ENCODE measurements at places on chromosomes 16 and 17. TPM values are rescaled to one million over a fixed set of nuclear protein-coding genes. Genes with fewer than 3 reads are reported as not detected.
A peak's percentile ranks its signal among the peaks of the same experiment; 100 is the strongest.

GRCh38 chr16:21584817-21585216 lies 14.6 kb upstream of the METTL9 start:
- H3K27me3 ChIP-seq: no peaks in the 10 kb centered on the region
- DNase-seq: no peak
- H3K4me3 ChIP-seq: no peak overlapping the region
- peaks cover 2% of the 10 kb centered on the region for H3K4me1 ChIP-seq
- H3K27ac ChIP-seq: no peak overlapping the region
- H3K36me3 ChIP-seq: no peaks in the 10 kb centered on the region

- H3K4me3 ChIP-seq: no peak overlapping the region
- peaks cover 2% of the 10 kb centered on the region for H3K27me3 ChIP-seq
- H3K4me1 ChIP-seq: peaks cover 31% of the 10 kb centered on the region
- no peak for DNase-seq
- no peaks in the 10 kb centered on the region for H3K36me3 ChIP-seq
- H3K27ac ChIP-seq: no peak overlapping the region
Measured at GRCh38 chr17:73292031-73292531, 19.7 kb downstream of the CDC42EP4 start.

DNA sequence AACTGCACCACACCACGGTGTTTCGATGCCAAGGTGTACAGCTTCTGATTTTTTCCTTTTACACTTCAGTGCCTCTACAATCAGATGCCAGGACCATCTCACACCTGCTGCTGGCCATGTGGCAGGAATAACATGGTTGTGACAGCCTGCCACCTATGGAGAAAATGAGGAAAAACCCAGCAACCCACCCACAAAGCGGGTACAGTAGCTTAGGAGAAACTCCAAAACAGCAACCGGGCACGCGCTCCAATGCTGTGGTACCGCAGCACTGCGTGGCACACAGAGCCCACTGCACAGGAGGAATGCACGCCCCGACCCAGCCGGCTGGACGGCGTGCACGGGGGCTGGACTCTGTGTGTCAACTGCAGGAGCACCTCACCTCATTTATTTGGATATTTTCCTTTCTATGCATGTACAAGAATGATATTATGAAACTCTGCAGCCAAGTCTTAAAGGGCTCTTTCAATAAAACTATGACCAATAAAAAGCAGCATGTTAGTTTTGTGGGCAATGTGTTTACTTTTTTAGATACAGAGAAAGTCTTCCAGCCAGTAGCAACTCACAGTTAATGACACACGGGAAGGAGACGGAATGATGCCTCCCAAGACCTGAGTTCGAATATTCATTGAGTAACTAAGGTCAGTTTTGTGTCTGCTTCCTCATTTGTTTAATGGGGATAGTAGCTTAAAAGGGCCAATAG lies 45.9 kb downstream of the MAP1LC3B start:
- H3K36me3 ChIP-seq: no peaks in the 10 kb centered on the region
- no peak overlapping the region for H3K4me3 ChIP-seq
- H3K27ac ChIP-seq: no peak overlapping the region
- peaks cover 10% of the 10 kb centered on the region for H3K4me1 ChIP-seq

DNA sequence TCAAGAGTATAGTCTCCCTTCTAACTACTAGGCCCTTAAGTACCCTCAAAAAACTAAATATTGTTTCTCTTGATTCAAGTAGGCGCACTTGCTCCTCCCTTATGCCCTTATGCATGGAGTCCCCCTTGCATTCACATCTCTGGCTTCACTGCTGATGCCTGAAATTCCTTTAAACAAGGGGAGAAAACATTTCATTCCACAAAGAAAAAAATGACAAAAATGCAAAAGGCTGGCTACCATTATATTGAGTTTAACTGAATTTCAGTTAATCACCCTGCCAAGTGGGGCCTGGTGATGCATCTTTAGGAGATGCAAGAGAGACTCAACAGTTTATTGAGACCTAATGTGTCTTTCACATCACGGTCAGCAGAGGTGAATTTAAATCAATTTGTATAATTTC lies 35.6 kb downstream of the CRLF3 start:
- H3K27ac ChIP-seq: peak overlapping the region; percentile 5
- no peak for DNase-seq

Gene CSH1
- total RNA-seq: not detected

DNA sequence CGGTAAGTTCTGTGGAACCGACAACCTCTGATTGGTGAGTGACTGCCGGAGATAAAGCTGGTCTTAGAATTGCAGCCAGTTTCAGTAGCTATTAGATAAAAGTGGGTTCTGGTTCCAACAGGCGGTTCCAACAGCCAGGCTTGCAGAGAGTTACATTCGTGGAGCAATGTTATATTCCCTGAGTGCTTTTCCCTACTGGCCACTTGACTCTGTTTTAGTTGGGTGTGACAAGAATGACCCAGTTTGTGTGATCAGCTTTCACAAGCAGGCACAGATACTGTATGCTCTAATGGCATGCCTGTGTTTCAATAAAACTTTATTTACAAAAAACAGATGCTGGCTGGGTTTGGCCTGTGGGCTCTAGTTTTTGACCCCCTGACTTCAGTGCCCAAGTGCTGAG lies 196.6 kb downstream of the SNX29 start:
- no peaks in the 10 kb centered on the region for H3K27me3 ChIP-seq
- H3K4me1 ChIP-seq: no peaks in the 10 kb centered on the region
- H3K36me3 ChIP-seq: no peaks in the 10 kb centered on the region
- H3K27ac ChIP-seq: no peak overlapping the region

Gene TMC7
- total RNA-seq: not detected

Gene HBA2
- total RNA-seq: not detected

DNA sequence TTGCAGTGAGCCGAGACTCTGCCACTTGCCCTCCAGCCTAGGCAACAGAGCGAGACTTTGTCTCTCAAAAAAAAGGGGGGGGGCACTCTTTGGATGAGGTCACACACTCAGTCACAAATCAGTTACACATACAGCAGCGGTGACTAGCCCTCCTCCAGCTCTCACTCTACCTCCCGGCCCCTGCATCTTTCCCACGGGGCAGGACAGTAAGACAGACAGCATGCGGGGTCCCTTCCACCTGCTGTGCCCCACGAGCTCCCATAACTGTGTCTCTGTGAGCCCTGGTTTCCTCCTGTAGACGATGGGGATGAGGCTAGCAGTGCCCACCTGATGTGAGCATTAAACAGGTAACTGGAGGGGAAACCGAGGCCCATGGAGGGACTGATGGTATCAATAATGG lies 5.2 kb downstream of the CIBAR2 start:
- H3K4me3 ChIP-seq: no peak overlapping the region
- H3K27ac ChIP-seq: no peak overlapping the region
- H3K4me1 ChIP-seq: peaks cover 26% of the 10 kb centered on the region
- H3K36me3 ChIP-seq: no peaks in the 10 kb centered on the region

- H3K27ac ChIP-seq: no peak overlapping the region
- H3K4me3 ChIP-seq: no peak overlapping the region
- H3K27me3 ChIP-seq: no peaks in the 10 kb centered on the region
- peaks cover 23% of the 10 kb centered on the region for H3K36me3 ChIP-seq
Measured at GRCh38 chr17:78986649-78987328, 7.1 kb upstream of the LGALS3BP start.

DNA sequence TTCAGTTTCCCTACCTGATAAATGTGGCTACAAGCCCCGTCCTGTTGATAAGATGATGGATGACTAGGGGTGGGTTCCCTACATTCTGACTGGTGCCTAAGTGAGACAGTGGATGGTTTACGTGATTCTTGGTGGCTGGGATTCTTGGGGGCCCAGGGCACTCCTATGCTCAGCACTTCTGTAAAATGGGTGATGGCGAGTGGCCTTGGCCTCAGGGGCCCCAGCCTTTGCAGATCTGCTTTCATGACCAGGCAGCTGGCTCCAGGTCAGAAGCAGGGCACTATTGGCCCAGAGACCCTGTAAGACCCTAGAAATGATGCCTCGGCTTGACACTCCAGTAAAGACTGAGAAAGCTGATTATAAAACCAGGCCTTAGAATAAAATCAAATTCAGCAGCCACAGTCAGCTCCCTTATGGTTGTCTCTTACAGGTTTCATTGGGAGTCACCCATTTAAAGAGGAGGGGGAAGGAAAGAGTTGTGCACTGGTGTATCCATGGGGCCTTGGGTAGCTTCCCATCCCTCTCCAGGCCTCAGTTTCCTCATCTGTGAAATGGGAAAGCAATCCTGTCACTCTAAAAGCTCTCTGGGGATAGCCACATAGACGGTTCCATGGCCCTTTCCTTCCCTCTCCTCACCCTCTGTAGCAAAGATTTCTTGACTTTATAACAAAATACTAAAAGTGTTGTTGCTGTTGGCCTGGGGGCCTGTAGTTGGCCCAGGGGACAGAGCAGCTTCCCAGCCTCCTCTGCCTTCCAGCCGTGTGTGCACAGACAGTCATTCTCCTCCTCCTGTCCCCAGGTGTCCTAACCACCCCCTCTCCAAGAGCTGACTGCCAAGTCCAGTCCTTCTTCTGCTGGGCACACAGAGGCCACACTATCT lies 1.2 kb downstream of the SNX20 start:
- no peaks in the 10 kb centered on the region for H3K27me3 ChIP-seq
- peak overlapping the region; percentile 86 for H3K27ac ChIP-seq
- DNase-seq: no peak
- H3K36me3 ChIP-seq: peaks cover 55% of the 10 kb centered on the region
- H3K4me3 ChIP-seq: peak overlapping the region; percentile 91

Gene HOXB1
- not detected for total RNA-seq

Gene ZFP90
- 35.2 TPM for total RNA-seq

Gene NBR1
- total RNA-seq: 69.8 TPM
